ENCODE measurements at places on chromosomes 2 and 18.

- no peak for DNase-seq
These were observed 56.9 kb upstream of the SMAD7 start for GRCh38 chr18:49007663-49008062.

DNA sequence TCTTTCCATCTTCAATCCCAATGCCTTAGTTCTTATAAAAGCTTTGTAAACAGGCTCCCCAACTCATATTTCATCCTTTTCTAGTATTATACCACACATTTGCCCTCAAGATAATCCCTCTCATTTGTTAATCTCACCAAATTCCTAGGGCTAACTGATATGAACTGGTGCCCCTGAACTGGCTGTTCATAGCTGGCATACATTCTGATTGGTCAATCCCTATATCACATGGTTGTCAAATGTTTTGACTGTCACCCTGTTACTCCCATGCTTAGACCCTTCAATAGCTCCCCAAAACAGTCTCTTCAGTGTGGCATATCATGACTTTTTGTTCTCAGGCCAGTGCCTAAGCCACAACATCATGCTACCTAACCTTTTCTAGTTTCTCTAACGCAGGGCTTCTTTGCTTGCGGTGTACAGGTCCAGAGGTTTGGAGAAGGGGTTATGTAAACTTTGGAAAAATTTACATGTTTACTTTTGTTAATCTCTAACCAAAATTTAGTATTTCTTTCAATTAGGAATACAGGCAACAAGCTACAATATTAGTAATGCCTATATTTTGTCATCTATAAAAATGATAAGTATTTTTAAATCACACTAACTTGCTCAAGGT, 30.5 kb downstream of the GDF7 start:
- no peak for DNase-seq

GRCh38 chr2:47520302-47520630, 117.3 kb downstream of the MSH2 start:
- no peak for DNase-seq

GRCh38 chr18:64258111-64258650, 109.3 kb upstream of the LINC00305 start:
- no peak for DNase-seq

DNA sequence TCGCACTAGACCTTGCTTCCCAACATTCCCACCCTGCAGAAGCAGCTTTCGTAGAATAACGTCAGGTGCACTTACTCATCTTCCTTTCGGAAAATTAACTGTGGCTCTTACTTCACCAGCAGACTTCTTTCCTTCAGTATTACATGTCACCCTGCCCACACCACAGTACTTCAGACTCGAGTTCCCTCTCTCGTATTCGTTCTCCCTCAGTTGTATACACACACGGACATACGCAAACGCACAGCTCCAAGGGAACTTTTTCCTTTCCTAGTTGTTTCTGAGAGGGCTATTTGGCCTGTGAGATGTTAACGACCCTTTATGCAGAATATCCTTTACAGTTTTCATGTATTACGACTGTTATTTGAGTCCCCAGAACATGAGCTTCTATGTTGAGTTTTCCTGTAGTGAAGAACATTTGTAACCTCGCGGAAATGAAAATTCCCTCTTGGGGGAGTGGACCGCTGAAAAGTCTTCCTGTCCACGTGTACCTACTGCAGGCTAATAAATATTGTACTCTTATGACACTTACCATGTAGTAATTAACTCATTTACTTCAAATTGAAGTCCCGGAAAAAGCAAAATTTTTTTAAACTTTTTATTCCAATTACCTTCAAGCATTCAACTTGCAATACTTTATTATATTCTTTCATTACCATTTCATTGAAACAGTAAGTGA, 908 bp downstream of the ERLEC1 start:
- no peak for DNase-seq

GRCh38 chr2:100832885-100833284, 12.9 kb downstream of the NPAS2 start:
- no peak for DNase-seq

DNA sequence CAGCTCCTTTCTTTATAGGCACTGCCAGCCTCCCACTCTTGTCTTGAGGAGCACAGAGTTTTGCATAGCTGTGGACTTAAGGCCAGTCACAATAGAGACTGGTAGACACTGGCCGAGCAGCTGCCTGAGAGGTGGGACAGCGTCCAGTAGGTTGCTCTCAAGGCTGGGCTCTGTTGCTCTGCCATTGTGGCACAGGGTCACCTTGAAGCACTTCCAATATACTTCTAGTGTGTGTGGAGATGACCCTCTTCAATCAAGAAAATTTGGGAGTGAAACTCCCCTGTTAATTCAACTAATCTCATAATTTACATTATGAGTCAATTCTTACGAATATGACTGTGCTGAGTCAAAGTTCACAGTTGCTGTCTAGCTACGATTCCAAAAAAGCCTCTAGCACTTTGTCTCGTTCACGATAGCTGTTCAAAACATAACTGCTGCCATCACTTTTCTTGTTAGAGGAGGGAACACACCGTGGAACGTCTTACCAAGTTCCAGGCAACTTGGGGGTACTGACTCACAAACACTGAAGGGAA, 636.2 kb downstream of the EPHA4 start:
- no peak for DNase-seq

DNA sequence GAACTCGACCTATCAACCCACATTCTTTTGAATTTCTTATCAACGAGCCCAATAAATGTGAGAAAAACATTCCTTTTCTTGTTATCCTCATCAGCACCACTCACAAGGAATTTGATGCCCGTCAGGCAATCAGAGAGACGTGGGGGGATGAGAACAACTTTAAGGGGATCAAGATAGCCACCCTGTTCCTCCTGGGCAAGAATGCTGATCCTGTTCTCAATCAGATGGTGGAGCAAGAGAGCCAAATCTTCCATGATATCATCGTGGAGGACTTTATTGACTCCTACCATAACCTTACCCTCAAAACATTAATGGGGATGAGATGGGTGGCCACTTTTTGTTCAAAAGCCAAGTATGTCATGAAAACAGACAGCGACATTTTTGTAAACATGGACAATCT, 378.2 kb downstream of the STK39 start:
- DNase-seq = no peak

- DNase-seq = peak; percentile 32
These were observed 7.0 kb downstream of the MYT1L start for GRCh38 chr2:2324119-2324518.

- DNase-seq = no peak
These were observed 244.5 kb upstream of the EPHA4 start for GRCh38 chr2:221816566-221816965.

GRCh38 chr2:241976296-241976695, 106.8 kb downstream of the RTP5 start:
- no peak for DNase-seq

DNA sequence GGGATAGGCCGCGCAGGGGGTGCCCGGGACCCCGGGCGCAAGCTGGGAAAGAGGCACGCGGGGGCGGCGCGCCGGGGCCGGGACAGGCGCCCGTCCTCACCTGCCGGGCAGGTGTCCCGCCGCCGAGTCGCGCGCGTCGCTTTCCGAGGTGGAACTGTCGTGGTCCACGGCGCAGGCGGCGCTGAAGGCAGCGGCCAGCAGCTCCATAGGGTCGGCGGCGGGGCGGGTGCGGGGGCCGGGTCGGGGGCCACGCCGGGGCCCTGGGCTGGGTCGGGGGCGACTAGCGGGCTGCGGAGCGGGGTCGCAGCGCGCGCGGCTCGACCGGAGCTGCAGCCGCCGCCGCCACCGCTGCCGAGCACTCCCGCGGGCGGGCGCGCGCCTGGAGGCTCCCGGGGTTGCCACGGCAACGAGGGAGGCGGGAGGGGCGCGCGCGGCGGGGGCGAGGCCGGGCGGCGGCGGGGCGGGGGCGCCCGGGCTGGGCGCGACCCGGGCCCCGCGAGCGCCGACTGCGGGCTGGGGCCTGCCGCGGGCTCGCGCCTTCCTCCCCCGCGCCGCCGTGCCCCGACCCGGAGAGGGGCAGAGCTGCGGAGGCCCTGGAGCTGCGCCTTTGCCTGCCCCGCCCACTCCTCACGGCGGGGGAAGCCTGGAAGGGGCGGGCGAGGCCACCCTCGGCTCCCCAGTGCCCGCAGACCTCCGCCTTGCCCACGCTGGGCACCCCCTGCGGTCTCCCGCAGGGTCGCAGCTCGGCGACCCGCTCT, 57.9 kb downstream of the SNORC start:
- DNase-seq = no peak

- DNase-seq = no peak
These were observed 45.2 kb downstream of the NCK2 start for GRCh38 chr2:105789745-105790460.

DNA sequence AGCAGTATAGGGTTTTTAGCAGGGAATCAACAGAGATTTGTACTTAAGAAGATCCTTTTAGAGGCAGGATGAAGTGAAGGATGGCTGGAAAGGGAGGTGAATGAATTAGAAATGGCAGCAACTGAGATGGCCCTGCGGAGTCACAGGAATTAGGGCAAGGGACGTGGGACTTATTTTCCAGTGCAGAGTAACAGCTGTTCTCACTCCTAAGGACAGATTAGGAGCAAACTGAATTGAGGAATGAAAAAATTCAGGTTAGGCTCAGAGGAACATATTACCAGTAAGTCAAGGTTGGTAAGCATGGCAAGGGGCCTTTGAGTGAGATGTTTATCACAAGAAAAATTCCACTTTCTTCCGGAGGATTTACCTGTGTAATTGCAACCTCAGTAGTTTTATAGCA, 34.4 kb downstream of the COL4A3 start:
- DNase-seq = no peak

DNA sequence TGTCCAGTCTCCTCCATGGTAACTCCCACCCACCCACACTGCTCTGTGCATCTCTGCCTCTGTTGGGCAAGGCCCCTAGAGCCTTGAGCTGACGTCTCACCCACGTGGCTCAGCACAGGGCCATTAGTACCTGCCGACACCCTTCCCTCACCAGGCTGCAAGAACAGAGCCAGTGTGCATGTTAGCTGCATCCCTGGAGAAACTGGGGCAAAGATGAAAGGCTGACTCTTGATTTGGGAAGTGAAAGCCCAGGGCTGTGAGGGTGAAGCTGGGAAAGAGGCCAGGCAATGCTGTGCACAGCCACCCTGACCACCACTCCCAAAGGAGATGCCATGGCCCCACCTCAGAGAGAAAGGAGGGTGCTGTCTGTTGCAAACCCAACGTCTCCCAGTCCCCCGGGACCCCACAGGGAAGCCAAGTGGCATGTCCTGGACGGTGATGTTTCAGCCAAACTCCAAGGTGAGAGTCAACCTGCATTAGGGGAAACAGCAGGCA, 20.0 kb upstream of the HPCAL1 start:
- DNase-seq = no peak

GRCh38 chr2:195819276-195819675, 162.2 kb downstream of the SLC39A10 start:
- no peak for DNase-seq

Data from BE2C (cell line).